ENCODE measurements at places on chromosomes 11 and 22.

DNA sequence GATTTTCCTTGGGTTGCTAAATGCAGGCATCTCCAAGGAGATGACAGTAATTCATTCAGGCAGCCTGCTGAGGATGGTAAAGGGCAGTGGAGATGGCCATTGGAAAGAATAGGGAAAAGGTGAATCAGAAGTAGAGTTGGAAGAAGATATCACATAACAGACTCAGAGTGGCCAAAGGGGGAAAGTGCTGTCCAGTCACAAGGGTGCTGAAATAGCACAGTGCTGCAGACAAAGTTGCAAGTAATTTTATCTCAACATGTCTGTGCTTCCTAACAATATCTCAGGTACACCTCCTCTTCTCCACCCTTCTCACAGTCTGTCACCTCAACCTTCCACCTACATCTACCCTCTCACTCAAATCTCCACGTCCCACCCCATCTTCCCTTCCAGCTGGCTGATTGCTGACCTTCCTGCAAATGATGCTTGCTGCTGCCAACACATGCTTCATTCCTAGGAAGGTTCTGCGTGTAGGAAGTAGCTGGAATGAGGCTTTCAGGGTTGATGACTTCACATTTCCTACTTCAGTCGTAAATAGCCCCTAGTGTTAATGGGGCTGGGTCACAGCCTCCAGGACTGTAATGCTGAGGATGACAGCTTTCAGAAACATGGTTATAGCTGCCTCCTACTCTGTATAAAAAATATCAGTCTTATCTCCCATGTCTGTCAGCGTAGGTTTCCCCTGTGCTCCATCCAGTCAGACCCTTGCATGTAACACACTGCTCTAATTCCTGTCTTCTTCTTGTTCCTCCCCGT, 123.9 kb downstream of the CTNND1 start:
- no peak for DNase-seq

- no peak for DNase-seq
Observed at GRCh38 chr11:21481255-21481654, 711.6 kb upstream of the ANO5 start.

- no peak for DNase-seq
Observed at GRCh38 chr22:35152316-35152715, 86.4 kb downstream of the ISX start.

DNA sequence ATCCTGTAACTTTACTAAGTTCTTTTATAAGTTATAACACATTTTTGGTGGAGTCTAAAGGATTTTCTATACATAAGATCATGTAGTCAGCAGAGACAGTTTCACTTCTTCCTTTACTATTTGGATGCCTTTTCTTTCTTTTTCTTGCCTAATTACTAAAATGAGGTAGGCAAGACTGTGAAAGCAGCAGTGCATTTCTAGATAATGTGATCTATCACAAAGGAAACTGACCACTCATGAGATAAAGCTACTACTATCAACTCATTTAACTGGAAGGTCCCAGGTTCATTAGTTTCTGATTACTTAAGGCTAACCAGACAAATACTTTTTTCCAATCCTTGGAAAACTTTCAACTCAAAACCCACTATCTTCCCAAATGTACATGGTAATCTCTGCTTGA, 196.2 kb upstream of the E2F8 start:
- DNase-seq = no peak

DNA sequence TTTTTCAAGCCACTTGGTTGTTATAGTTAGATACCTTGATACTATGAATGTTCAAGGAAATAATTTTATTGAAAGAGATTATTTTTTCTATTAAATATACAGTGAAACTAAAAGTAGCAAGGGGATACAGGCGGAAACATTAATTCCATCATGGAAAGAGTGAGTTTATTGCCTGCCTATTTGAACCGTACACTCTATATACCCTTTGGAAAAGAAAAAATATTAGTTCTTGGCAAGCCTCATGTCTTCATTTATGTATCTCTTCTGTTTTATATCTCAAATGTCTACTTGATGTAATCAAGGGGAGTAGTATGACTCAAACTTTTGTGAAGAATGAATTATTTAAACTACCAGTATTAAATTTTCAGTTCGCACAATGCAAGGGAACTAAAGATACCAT, 54.0 kb downstream of the GAS2 start:
- no peak for DNase-seq

DNA sequence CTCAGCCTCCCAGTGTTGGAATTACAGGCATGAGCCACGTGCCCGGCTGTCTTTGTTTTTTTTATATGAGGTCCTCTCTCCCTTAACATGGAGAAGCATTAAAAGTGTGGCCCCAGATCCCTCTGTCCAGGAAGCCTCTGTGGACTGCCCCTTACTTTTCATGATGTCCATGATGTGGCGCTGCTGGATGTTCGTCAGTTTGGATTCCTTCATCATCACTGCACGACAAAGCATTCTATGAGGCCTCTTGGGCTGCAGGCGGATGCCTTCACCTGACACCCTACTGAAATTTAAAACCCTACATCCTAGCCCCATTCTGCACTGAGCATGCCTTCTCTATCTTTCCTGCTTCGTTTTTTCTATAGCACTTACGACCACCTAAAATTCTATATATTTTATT, 2.1 kb downstream of the C22orf23 start:
- no peak for DNase-seq

DNA sequence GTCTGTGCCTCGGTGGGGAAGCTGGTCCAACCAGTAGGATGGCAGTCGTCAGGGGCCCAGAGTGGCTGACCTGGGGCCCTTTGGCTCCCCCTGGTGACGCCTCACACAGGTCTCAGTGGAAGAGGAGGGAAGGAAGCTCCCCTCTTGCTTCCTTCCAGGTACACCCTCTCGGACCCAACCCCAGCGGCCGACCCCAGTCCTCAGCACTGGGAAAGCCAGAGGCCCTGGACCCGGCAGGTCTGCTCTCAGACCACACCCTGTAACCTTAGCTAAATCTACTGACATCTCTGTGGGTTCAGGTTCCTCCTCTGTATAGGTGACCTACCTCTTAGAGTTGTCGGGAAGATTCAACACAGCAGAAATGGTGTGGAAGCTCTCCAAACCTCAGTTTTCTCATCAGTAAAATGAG, 3.4 kb upstream of the SCUBE1 start:
- peak; percentile 0 for DNase-seq

DNA sequence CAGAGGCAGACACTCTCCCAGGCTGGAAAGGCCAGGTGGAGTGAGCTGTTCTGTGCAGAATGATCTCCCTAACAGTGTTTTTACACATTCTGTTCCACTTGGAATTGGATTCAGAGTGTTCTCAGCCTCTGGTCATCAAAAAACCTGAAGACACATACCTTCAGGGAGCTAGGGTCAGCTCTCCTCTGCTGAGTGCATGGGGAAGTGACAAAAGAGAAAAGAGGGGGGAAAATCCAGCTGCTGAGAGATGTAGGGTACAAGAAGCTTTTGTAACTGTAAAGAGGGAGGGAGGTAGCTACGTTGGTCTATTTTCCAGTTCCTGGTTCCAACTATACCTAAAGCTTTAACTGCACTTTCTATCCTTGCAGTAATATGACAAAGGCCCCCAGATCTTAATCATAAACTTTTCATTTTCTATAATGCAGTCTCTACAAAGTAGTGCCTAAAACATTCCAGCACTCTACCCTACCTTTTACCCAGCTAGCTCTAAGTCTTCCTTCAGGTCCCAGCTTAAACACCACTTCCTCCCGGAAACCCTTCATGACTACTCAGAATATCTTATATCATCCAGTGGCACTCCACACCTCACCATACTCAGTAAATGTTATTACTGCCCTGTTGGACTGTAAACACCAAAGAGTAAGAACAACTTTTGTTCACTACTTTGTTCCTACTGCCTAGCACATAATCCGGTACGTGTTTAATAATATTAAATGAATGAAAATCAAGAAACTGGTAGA, 9.2 kb downstream of the MAPK1 start:
- no peak for DNase-seq
